ENCODE measurements at places on chromosomes 5 and 9.

- no peak for DNase-seq
Observed at GRCh38 chr9:14031060-14031414, 282.9 kb downstream of the NFIB start.

DNA sequence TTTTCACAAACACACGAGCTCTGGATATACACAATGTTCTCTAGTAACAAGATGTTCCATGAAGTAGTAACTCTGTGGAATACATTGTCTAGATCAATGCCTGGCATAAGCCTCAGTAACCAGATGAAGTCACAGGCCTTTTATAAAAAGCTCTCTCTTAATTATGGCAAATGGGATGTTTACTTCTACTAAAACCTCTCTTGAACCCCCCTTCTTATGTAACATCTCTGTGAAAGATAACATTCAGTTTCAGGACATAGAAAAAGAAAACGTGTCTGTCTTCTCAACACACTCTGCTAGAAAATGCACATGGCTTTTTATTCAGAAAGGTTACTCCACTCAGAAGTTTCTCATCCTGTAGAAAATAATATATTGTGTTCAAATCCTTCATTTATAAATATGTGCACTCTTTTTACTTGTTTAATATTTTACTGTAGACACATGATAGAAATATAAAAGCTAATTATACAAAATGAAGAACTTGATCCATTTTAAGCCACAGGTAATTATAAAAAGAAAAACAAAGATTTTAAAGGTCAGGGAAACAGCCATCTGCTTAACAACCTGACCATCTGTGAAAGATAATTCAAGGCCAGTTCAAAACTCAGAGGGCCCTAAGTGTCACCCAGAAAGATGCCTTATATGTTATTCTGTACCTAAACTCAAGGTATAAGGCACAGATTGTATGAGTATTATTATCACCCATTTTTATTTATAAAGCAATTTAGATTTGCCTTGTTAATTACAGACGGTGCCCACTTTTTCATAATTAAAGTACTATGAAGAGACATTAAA is 812.0 kb downstream of the CDH18 start:
- DNase-seq: no peak

DNA sequence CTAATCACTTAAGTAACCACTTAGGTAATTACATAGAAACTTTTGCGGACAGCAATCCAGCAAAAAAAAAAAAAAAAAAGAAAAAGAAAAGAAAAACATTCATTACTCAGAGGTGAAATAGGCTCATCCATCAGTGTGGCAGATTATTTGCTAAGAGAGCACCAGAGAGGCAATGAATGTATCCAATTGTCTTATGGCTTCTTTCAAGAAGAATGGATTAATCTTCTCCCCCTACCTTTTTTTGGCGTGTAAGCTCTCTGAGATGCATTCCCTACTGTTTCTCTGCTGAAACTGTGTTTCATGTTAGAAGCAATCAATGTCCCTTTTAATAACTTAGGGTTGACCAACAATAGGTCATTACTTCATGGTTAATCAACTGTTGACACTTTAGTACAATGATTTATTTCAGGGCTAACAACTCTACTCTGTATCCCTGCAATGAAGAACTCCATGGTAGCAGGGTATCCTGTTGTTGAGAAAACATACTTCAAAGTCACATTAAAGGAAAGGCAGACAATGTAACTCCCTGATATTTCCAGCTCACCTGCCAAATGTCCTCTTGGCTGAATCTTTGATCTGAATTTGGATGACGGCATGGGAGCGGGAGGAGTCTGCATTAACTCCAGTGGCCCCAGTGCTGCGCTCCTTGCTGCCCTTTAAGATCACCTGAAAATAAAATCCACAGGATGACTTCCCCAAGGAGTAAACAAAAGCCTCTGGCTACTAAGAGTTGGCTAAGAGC is 57.6 kb downstream of the KIF24 start:
- no peak for DNase-seq

DNA sequence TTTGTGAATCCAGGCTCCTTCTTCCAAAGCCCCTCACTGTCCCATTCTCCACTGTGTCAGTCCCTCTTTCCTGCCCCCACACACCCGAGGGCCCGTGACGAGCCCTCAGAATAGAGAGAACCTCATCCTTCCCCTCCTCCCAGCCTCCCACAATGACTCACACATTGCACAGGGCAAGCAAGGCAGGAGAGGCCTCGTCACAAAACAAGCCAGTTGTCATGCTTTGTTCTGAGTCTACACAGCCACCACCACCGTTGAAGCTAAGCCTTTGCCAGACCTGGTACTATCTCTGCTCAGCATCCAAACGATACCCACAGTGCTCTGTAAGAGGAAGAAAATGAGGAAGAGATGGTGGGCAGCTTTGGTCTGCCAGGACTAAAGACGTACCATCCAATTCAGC is 142.2 kb upstream of the ZNF366 start:
- DNase-seq: no peak

DNA sequence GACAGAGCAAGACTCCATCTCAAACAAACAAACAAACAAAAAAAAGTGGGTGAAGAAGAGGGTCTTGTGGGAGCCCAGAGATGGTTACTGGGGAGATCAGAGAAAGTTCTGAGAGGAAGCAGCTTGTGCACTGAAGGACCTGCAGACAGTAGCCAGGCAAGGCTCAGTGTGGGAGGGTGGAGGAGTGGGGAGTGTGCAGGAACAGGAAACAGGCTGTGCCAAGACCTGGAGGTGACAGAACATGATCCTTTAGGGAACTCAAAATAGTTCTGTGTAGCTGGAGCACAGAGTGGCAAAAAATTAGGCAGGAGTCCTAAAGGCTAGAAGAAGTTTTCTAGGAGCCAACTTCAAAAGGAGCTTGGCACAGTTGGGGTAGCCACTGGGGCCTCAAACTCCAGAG is 19.2 kb upstream of the NANS start:
- peak; percentile 57 for DNase-seq

- DNase-seq: no peak
Observed at GRCh38 chr9:31715250-31715649, 669.2 kb upstream of the ACO1 start.

GRCh38 chr9:93960971-93961841 is 6.1 kb upstream of the BARX1 start:
- DNase-seq: no peak

- no peak for DNase-seq
Observed at GRCh38 chr5:120124961-120125360, 339.1 kb upstream of the PRR16 start.

- no peak for DNase-seq
Observed at GRCh38 chr9:115305543-115305942, 187.6 kb upstream of the TNC start.

- DNase-seq: no peak
Observed at GRCh38 chr5:76177978-76178377, 94.8 kb downstream of the SV2C start.

DNA sequence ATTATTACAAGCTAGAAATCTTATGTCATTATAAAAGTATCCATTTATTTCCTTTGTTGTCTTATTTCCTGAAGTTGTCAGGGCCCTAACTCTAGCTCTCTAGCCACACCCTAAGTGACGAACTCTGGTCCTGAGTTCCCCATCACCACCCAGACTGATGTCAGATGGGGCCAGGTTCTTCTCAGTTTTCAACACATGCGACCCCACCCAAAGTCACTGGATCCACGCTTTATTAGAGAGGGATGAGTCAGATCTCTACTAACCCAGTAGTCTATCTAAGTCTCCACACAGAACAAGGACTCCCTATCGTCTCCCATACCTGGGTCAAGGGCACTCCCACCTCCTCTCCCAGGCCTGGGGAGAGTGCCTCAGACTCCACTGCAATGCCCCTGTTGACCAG is 6.8 kb upstream of the FEM1C start:
- DNase-seq: no peak

- no peak for DNase-seq
Observed at GRCh38 chr5:58264276-58264675, 195.6 kb downstream of the PLK2 start.

DNA sequence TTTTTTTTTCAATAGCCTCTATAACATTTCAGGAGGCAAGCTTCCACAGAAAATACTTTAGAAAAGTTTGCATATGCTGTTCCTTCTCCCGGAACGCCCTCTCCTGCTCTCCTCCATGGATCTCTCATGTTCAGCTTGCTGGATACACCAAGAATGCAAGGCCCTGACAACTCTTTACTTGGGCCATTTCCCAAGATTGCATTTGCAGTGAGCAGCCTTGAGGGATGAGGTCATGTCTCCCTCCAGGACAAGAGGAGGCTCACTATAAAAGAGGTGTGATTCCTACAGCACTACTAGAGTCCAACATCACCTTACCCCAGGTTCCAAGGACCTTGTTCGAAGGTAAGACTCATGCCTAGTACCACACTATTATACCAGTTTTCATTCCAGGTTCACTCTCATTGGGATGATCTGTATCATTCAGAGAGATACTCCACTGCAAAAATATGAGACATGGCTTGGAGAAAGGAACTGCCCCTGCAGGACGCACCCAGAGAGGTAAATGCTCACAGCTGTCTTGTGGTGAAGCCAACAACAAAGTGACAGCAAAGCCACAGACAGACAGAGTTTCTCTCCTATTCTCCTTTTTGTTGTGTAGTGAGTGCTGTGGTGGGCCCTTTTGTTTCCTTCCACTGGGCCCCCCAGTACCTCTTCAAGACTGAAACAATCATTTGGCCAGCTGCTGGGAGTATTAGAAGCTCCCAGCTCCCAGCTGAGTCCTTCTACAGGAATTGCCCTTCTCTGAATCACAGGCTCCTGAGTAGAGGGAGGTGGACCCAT is 151.7 kb upstream of the ZNF366 start:
- DNase-seq: no peak

GRCh38 chr5:110377943-110378342 is 348.5 kb downstream of the TMEM232 start:
- no peak for DNase-seq

DNA sequence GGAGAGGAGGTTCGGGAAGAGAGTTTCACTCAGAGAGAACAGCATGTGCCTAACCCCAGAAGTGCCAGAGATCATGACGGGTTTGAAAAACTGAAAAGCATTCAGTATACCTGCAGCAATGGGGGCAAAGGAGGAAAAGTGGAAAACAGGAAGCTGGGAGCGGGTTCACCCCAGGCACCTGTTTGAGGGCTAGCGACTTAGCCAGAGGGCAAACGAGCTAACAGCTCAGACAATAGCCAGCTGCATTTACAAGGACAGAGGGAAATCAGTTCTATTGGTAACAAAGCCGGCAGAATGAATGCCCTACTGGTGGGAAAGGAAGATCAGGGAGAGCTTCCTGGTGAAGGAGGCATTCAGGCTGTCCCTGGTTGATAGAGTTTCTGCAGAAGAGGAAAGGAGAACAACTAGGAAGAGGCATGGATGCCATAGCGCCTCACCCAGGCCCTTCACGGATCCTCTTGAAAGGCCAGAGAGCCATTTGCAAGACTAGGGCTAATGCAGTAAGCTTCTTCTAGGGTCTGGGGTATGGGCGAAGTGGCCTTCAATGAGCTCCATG is 141.7 kb upstream of the ADRA1B start:
- DNase-seq: no peak

GRCh38 chr5:4418084-4418483 is 722.0 kb upstream of the ADAMTS16 start:
- no peak for DNase-seq

GRCh38 chr5:115624994-115625393 is 842 bp downstream of the TMED7 start:
- no peak for DNase-seq

DNA sequence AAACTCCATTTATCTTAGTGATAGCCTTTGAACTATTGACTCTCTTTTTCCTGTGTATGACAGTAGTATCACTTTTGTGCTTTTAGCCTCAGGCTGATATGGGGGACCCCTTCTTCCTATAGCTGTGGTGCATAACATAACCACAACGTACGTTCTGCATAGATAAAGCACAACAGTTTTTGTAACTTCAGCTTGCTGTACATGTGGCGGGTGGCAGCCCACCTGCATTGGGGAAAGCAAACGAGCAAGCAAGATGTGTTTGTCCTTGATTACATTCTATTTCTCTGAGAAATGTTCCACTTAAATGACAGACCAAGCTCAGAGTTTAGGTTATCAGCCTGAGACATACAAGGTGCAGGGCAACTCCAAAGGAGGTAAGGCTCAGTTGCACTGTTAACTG is 309.4 kb downstream of the KDM4C start:
- no peak for DNase-seq

DNA sequence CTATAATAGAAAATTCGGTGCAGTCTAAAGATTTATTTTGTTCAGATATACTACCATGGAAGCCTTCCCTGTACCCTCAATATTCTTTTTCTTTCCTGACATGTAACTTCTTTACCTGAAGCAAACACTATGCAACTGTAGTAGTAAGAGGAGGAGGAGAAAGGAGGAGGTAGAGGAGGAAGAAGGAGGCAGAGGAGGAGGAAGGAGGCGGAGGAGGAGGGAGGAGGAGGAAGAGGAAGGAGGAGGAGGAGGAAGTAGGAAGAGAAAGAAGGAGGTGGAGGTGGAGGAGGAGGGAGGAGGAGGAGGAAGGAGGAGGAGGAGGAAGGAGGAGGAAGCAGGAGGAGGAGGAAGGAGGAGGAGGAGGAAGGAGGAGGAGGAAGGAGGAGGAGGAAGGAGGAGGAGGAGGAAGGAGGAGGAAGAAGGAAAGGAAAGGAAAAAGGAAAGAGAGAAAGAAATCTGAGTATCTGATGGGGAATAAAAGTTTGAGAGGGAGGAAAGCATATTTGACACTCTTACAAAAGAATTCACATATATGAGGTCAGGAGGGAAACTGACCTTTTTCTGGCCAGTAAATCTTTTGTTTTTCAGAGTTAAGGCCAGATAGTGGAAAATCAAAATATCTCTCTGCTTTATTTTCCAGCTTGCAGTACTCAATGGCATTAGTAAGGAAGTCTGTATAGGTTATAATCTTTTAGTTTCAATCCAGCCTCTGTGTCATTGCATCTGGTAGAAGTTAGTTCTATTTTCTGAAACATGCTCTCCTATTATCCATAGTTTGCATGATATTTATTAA is 114.5 kb upstream of the LPAR1 start:
- DNase-seq: no peak

DNA sequence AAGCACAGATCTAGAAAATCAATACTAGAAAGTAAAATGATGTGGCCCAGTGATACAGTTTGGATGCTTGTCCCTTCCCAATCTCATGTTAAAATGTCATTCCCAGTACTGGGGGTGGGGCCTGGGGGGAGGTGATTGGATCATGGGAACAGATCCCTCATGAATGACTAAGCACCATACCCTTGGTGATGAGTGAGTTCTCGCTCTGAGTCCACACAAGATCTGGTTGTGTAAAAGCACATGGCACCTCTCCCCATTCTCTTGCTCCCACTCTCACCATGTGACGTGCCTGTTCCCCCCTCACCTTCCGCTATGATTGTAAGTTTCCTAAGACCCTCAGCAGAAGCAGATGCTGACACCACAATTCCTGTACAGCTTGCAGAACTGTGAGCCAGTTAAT is 234.2 kb upstream of the CDH6 start:
- DNase-seq: no peak

GRCh38 chr5:166499447-166500240 is 1791.8 kb upstream of the WWC1 start:
- no peak for DNase-seq

GRCh38 chr5:92916036-92916435 is 665.0 kb downstream of the NR2F1-AS1 start:
- no peak for DNase-seq

DNA sequence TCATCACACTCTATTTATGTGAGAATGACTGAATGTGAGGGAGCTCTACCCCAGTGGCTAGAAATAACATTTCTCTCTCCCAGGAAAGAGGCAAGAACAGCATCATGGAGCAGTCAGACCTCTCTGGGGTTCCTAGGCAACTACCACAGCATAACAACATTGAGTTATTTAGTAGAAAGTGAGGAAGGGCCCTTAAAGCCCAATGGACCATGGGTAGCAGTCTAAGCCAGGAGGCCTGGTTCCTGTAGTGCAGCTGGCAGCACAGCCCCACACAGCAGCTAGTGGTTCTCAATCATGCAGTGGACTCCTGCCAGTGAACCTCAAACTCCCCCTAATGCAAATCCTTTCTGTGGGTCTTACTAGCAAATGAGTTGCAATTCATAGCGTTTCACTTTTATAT is 55.3 kb downstream of the SPEF2 start:
- DNase-seq: no peak

Data from Right ventricle myocardium superior (tissue), 1 donor.